ENCODE measurements at places on chromosomes 7 and 10.

DNA sequence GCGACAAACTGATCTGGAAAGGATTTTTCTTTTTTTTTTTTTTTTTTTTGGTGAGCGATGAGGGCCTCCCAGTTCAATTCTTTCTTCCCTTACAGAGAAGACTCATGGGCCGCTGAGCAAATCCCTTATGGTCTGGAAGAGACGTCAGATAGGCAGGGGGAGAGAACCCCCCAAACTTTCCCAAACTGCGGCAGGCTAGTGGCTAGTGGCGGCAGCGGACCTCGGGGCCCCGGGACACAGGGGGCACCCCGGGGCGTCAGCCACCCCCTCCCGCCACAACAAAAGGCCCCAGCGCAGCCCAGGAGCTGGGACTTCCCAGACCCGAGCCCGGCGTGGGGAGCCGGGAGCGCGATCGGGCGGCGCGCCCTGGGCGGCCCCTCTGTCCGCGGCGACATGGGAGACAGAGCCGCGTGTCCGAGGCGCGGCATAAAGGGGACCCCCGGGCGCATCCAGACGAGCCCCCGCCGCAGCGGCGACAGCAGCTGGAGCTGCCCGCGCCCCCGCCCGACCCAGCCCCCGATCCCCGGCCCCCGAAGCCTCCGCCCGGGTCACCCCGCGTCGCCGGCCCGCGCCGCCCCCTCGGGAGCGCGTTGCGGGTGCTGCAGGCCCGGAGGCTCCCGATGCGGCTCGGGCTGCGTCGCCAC, 755 bp downstream of the FAM171A1 start:
- no peak for DNase-seq

DNA sequence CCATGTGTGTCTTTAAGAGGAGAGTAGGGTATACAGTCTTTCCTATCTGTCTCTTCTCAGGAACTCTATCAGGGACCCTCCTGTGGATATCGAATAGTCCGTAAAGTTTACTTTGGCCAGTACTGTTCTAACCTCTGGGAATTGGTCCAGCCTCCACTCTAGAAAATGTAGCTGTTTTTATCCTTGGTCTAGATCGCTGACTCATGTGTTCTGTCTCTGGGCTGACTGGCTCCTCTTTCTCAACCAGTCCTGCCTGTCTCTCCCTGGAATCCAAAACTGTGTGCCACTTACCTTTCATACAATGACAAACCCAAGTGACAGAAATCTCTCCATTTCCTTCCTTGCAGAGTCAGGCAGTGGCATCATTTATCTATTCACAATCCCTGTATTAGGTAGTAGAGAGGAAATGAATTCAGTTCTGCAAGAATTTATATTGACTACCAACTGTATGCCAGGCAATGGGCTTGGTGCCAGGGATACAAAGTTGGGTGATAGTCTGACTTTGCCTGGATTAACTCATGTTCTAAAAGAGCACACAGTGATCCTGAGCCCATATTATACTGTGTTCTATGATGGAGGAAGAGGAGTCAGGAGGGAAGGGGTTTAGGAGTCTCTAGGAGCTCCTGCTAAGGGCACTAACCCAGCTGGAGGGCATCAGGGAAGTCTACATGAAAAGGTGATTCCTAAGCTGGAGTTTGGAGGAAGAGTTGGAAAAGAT, 232.7 kb downstream of the LRMDA start:
- no peak for DNase-seq

- no peak for DNase-seq
Measured at GRCh38 chr7:2071133-2071832, 161.5 kb downstream of the MAD1L1 start.

- peak; percentile 33 for DNase-seq
Measured at GRCh38 chr7:362402-363096, 72.6 kb downstream of the FOXL3 start.

- no peak for DNase-seq
Measured at GRCh38 chr7:135510592-135511183, 786 bp upstream of the CNOT4 start.

- DNase-seq = no peak
Measured at GRCh38 chr10:48444861-48445841, 138.7 kb downstream of the MAPK8 start.
